ENCODE measurements at places on chromosomes 13 and 19.
A peak's percentile ranks its signal among the peaks of the same experiment; 100 is the strongest.

DNA sequence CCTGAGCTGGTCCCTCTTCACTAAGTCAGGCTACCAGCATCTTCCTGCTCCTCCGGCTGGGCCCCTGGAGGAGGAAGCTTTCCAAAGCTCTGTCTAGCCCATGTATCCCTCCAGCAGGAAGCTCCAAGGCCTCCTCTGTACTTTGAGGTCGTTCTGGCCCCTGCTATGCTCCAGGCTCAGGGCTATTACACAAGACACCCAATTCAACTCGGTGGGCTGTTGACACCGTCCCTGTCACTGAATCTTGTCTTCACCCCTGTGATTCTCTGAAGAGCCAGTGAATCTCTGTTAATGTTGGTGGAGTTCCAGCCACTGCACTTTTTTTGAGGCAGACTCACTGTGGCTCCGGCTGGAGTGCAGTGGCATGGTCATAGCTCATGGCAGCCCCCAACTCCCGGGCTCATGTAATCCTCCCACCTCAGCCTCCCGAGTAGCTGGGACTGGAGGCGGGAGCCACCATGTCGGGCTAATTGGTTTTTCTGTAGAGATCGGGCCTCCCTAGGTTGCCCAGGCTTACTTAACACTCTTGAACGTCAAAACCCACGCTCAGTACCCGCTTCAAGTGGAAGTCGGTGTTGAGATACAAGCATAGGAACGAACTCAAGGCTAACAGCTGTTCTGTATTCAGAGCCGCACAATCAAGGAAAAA lies 512 bp upstream of the REX1BD start:
- no peak for DNase-seq

DNA sequence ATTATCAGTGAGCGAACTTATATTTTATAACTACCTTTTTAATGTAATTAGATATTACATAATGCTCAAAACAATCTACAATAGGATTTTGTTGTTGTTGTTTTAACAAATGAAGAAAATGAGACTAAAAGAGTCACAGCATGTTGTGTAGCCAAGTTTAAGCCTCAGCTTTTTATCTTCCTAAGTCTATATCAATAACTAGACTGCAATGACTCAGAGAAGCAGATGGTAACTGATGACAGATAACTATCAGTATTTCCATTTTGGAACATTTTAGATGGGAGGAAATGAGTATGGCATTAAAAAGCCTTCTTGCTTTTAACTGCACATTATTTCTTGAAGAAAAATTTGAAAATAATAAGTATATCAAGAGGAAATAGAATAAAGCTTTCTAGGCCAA lies 825.2 kb downstream of the SLITRK1 start:
- DNase-seq: no peak

- DNase-seq: no peak
Observed at GRCh38 chr19:29544656-29545360, 19.0 kb downstream of the VSTM2B start.

DNA sequence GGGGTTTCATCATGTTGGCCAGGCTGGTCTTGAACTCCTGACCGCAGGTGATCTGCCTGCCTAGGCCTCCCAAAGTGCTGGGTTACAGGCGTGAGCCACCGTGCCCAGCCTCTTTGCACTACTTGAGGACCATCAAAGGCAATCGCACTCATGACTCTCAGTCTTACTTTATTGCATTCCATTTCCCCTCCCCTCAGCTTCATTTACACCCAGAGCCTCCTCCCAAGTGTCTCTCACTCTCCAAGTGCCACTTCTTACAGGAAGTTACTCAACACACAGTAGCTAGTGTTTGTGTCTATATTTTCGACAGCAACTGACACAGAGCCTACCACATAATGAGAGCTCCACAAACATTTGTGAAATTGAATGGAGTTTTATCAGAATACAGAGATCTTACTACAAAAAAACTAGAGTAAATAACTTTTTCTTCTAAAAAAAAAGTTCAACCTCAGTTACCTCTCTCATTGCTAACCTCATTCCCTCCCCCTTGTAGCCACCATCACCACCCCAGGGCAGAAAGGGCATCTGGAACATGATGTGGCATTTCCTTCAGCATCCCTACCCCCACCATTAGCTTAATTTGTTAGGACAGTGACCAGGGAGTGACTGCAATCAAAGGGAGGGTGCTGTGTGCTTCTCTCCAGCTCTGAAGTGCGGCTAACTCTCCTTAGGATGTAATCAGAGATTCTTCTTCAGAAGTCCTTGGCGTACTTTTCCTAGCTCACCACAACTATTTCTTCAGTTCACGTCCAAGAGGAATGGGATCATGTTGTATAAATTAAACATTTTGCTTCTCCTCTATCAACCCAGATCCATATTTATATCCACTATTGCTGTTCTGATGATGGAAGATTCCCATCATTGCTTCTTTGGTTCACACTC lies 17.0 kb upstream of the RUBCNL start:
- peak; percentile 15 for DNase-seq

DNA sequence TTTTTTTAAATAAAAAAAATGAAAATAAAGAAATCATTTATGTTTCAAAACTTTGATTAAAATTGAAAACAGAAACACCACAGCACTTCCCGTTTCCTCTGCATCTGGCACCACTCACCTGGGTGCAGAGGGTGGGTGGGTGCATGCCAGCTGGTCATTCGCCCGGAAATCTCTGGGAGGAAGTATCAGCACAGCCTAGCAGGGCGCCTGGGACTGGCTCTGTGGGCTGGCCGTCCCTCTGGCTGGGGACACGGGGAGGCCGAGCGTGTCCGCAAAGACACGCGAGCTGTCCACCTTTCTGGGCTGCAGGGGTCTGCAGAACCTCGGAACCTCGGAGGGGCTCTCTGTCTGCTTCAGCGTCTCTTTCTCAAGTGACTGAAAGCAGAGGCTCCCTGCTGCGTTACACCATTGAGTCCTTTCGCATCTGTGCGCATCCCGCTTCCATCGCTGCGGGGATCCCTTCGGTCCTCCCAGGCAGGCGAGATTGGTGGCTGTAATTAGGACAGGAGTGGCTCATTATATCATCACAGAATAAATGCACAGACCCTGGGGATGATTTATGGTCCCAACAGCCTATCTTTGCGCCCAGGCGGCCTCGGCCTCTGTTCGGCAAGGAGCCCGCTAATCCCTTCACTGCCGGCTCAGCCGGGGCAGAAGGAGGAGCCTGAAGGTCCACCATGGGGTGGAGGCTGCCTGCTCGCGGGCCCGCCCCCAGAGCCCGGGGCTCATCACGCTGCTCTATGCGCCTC lies 17.2 kb downstream of the CRTC1 start:
- no peak for DNase-seq

DNA sequence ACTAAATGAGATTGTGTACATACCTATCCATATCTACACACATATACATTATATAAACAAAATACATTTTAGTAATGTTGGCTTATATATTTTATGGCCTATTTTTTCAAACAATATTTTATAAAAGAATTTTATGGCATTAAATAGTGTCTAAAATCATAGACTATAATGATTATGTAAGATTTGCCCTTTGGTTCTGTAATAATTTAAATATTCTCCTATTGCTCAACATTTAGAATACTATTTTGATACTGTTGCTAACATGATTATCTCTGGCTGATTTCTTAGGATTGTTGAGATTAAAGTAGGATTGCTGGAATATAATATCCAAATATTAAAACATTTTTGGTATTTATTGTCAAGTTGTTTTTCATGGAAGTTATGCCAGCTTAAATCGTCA lies 565.2 kb upstream of the GPC6 start:
- no peak for DNase-seq

- no peak for DNase-seq
Observed at GRCh38 chr13:47480121-47480520, 521.0 kb downstream of the SUCLA2 start.

DNA sequence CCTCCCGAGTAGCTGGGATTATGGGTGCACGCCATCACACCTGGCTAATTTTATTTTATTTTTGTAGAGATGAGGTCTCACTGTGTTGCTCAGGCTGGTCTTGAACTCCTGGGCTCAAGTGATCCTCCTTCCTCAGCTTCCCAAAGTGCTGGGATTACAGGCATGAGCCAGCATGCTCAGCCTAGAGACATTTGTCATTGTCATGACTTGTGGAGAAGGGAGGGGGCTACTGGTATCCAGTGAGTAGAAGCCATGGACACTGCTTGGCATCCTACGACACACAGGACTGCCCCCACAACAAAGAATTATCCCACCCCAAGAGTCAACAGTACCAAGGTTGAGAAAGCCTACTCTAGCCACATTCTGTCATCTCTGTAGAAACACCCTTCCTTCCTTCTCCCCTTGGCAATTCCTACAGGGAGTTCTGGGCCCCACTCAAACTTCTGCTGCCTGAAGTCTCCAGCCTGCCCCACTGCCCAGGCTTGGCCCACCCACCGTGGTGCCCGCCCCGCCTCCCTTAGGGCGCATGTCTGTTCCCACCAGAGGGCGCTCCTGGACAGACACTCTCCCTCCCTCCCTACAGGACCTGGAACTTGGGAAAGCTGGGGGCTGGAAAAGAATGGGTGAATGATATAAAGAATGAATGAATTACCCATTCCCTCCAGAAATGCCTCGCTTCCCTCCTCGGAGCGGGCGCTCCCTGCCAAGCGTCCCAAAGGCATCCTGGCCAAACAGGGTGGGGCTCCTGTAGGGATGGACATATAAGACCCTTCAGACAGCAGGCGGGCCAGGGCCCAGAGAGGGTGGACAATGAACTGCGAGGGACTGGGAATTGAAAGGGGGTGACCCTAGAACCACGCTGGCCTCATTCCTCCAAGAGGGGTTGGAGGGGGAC lies 5.5 kb upstream of the EMP3 start:
- DNase-seq: peak; percentile 62

DNA sequence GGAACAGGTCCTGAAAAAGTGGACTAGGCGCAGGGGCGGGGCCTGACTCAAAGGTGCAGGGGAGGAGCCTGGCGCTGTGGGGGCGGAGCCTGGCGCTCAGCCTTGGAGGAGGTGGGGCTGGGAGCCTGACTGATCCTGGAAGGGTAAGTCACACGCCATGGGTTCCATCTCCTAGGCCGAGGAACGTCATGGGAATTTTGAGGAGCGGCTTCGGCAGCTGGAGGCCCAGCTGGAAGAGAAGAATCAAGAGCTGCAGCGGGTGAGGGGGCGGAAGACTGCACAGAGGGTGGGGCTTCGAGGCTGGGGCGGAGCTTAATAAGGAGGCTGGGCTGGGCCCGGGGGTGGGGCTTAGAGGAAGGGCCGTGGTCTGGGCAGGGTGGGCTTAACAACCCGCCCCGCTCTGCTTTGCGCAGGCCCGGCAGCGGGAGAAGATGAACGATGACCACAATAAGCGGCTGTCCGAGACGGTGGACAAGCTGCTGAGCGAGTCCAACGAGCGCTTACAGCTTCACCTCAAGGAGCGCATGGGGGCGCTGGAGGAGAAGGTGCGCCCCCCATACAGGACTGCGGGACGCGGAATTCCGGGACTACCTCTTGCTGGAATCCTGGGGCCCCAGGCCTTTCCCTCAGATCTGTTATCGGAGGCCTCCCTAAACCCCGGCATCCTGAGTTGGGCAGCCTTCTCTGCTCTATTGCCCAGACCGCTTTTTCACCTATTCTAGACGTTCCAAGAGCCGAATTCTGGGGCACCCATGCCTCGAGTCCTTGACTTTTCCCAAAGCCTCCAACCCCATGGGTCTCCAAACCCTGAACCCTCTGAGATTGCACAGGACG lies 14.5 kb downstream of the PPFIA3 start:
- no peak for DNase-seq

- DNase-seq: no peak
Observed at GRCh38 chr13:70363991-70364390, 255.7 kb upstream of the KLHL1 start.

DNA sequence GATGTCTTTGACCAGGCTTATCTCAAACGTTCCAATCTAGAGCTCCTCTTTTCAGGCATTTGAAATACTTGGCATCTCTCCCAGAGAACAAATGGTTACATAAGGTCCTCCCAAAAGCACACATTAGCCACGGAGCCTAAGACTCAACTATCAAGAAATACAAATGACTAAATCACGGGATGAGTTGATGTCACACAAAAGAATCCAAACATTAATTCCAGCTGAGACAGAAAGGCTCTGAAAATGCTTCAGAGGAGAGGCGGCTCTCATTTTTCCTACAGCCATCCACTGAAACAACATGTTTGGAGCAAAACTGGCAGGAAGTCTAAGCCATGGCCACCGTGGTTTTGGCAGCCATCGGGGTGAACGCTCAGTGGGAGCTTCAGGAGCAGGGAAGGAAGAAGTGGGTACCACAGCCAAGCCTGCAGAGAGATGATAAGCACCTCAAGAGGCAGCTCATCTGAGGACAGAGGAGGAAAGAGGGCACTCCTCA lies 122.5 kb downstream of the STK24 start:
- DNase-seq: peak; percentile 75

GRCh38 chr19:2650515-2650914 lies 52.0 kb downstream of the GNG7 start:
- DNase-seq: no peak

DNA sequence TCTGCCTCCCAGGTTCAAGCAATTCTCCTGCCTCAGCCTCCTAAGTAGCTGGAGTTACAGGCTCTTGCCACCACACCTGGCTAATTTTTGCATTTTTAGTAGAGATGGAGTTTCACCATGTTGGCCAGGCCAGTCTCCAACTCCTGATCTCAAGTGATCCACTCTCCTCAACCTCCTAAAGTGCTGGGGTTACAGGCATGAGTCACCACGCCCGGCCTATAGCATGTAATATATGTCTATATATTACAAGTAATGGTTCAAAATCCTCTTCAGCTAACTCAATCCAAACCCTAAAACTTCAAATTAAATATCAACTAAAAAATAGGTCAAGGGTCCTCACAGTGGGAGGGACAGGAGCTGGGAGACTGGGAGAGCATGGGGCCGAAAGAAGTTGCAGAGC lies 28.0 kb downstream of the FPR3 start:
- DNase-seq: no peak

DNA sequence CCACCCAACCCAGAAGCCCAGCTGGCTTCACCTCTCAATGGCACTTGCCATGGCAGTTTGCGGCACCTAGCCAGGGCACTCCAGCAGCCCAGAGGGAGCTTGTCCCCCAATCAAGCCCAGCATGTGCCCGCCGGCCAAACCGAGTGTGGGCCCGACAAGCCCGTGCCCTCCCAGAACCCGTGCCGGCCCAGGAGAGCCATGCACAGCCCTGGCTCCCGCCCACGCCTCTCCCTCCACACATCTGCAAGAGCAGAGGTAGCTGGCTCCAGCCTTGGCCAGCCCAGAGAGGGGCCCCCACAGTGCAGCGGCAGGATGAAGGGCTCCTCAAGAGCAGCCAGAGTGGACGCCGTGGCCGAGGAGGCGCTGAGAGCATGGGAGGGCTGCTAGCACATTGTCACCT lies 2278.0 kb upstream of the PCDH20 start:
- DNase-seq: no peak

DNA sequence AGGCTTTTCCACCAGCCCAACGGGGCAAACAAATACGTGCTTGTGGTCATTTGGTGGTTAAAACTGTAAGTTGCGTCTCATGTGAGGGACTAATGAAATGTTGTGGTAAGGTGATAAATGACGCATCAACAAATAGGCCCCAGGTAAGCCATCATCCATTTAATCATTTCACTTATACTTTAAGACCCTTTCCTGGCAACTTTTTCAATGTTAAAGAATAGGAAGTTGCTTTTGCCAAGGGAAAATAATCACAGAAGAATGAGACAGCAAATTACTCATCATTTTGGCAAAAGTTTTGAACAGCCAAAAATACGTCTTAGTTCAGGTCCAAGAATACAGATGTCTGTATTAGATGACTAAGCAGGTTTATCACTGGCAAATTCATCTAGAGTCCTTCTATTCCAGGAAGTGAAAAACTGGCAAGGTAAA lies 660.4 kb downstream of the SLITRK1 start:
- no peak for DNase-seq

- DNase-seq: peak; percentile 10
Observed at GRCh38 chr13:27792393-27793218, at the start of gene GSX1. Gene GSX1 (plus strand): TSS chr13:27792483. CDS start chr13:27792691, 208 bp downstream.

Data from GDM1 (cell line).